Nucleus accumbens (tissue), 56 donors: ENCODE measurements at places on chromosomes 16 and 17.

DNA sequence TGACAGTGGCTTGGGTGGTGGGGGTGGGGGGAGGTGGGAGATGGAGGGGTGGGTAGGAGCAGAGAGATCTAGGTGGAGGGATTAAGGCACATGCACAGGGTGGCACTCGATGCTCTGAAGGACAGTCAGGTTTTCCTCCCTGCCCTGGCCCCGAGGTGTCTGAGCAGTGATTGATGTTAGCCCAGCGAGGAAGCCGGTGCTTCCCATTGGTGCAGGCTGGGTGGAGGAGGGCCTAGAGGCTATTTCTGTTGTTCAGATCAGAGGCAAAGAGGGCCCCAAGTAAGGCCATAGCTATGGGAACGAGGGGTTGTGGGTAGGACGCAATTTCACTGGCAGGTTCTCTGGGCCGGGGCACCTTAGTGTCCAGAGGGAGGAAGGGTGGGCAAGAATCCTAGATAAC is 23.1 kb downstream of the CACNA1G start:
- DNase-seq: no peak

DNA sequence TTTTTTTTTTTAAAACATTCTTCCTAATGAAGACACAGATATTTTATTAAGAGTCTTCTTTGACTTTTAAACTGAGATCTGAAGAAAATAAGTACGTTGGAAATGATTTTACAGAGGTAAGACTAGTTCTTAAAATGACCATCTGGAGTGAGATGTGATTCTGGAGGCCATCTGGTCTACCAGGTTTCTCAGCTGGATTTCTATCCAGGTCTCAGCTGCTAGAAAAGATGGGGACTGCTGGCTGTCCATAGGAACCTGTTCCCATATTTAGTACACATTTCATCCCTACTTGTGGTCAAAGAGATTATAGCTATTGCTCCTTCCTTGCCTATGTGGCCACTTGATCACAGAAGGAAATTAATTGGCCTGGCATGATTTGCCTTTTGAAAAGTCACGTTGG is 12.2 kb downstream of the PMFBP1 start:
- DNase-seq: no peak

DNA sequence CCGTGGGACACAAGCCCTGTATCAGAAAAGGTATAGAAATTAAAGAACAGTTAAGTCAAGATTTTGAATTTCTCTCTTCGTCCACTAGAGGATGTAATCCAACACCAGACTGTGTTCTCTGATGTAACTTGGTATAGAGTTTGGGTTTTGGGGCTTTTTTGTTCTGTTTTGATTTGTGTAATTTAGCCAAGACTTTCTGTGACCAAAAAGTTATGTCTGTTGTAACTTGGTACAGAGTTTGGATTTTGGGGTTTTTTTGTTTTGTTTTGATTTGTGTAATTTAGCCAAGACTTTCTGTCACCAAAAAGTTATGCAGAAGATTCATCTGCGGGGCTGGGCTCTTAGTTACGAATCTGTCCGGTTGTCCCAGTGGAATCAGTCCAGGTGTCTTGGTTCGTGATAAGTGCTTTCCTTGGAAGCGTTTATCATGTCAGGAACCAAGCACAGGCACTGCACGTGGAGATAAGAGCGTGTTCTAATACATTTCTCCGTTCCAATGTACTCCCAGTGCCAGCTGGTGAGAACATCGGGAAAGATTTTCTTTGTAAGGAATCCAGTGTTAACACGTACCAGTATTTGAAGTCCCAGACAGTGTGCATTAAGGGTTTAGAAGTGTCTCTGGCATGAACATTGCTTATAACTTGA is 44.1 kb upstream of the SEC14L1 start:
- no peak for DNase-seq

GRCh38 chr16:23765933-23766332 is 11.1 kb downstream of the CHP2 start:
- no peak for DNase-seq

DNA sequence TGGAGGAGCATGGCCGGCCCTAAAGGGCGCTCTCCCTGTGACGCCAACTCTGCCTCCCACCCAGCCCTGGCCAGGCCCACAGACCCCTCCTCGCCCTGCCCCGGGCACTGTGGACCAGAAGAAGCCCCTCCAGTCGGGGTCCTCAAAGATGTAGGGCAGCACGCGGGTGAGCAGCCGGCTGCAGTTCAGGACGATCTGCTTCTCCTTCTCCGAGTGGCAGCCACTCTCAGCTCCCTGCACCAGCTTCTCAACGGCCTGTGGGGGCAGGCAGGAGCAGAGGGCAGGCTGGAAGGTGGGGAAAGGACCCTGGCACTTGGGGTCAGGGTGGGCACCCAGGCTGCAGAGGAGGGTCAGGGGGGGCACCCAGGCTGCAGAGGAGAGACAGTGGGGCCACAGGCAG is 8.9 kb downstream of the HID1 start:
- DNase-seq: no peak

DNA sequence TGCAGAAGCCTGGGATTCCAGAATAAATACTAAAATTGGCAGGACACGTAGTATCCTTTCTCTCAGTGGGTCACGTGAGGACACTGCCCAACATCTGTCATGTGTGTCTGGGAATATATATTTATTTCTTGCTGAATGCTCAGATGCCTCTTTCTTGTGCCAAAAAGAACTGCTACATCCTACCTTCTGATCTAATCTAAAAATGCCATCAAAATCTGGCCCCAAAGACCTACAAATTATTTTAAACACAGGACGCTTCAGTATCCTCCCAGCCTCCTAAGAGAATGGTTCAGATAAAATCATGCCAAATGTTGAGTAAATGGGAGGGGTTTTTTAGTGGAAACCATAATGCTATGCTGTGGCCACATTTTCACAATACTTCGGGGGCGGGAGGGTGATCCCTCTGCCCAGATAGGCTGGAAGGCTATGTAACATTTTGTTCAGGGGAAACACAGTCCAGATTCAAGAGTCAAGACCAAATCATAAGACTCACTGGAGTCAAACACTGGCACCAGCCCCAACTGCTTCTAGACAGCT is 22.9 kb upstream of the CORO6 start:
- DNase-seq: no peak

GRCh38 chr16:383326-384051 is 1.7 kb upstream of the PGAP6 start:
- no peak for DNase-seq

DNA sequence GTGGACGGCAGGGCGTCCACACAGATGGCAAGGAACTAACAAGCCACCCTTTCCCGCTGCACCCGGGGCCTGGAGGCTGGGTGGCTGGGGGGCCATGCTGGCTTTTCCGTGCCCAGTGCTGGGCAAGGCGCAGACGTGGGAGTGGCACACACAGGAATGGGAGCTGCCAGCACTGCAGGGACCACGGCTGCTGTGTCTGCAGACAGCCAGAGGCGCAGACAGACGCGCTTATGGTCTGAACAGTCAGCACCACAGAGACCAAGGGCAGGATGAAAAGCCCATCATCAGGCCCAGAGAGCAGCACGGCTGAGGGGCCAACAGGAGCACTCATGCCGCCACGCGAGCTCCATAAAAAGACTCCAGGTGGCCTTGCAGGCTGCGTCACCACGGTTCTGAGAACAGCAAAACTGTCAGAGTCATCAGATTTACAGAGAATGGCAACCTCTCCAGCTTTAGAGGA is 24.0 kb downstream of the PDIA2 start:
- no peak for DNase-seq

GRCh38 chr16:87108941-87109340 is 208.3 kb downstream of the C16orf95 start:
- no peak for DNase-seq

DNA sequence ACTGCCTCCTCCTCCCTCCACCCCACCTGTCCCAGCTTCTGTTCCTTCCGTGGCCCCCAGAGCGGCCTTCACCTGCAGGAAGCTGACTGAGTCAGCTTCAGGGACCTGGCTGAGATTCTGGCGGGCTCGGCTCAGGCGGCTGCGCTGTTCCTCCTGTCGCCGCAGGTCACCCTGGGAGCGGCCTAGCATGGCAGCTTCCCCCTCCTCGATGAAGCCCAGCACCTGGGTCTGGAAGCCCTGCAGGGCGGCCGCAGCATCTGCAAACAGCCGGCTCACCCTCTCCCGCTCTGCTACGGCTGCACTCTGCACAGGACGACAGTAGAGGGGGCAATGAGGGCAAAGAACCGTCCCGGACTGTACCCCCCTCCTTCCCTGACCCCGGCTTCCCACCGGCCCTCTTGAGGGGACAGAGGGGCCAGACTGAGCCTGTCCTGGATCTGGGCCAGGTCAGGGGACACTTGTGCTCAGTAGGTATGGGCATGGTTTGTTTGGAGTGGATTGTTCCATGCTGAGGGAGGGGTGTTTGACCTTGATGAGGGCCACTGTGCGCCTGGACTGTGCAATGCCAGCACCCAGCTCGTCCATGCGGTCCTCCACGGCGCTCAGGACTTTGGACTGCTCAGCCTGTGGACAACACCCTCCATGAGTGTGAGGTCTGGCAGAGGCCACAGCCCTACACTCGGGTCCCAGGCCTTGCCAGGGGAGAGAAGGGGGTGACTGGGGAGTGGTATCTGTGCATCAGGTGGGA is 2.0 kb downstream of the TRIM47 start:
- DNase-seq: no peak

- DNase-seq: no peak
Measured at GRCh38 chr16:73020409-73020884, 27.5 kb downstream of the ZFHX3 start.

- no peak for DNase-seq
Measured at GRCh38 chr17:39981766-39982375, 1.3 kb downstream of the PSMD3 start.

DNA sequence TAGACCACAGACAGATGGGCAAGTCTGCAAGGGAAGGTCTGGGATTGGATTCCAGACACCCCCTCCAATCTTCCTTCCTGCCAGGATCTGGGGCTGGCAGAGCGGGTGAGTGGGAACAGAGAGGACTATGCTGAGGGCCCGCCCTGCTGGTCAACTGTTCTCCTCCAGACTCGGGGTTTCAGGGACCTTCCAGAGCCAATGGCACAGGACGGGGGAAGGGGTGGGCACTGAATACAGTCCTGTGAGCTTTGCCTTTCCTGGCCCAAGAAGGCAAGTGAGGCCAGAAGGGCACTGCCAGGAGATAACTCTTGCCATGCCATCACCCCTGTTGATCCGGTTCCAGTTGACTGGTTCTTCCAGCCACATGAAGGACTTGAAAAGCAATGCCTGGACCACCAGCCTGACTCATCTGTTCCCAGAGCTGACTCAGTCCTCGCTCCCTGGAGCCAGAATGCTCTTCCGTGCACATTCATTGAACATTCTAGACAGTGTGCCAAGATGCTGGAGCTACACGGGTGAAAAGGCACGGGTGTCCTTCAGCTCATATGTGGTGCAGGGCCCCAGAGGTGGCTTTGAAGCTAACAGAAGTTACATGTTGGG is 533 bp upstream of the MEFV start:
- DNase-seq: no peak

GRCh38 chr17:50055055-50055425 is 870 bp upstream of the ITGA3 start:
- DNase-seq: peak; percentile 13

- DNase-seq: no peak
Measured at GRCh38 chr17:72193391-72194106, 72.7 kb downstream of the SOX9 start.

GRCh38 chr16:62545039-62545438 is 508.8 kb upstream of the CDH8 start:
- no peak for DNase-seq

- DNase-seq: no peak
Measured at GRCh38 chr17:75712446-75712845, 8.8 kb upstream of the ITGB4 start.

DNA sequence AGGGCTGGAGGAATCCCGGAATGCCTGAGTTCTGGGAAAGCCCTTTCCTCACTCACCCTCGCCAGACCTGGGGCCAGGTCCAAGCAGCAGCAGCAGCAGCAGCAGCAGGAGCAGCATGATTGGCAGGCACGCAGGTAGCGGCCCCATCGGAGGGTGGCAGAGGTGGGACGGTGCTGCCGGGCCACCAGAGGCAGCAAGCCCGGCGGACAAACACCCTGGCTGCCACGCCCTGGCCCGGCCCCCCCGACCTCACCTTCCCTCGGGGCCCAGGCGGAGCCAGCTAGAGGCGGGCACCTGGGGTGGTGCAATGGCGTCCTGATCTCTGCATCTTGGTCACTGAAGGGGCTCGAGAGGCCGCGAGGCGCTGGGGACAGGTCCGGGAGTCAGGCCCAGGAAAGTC is 122.4 kb downstream of the LAT start:
- no peak for DNase-seq

DNA sequence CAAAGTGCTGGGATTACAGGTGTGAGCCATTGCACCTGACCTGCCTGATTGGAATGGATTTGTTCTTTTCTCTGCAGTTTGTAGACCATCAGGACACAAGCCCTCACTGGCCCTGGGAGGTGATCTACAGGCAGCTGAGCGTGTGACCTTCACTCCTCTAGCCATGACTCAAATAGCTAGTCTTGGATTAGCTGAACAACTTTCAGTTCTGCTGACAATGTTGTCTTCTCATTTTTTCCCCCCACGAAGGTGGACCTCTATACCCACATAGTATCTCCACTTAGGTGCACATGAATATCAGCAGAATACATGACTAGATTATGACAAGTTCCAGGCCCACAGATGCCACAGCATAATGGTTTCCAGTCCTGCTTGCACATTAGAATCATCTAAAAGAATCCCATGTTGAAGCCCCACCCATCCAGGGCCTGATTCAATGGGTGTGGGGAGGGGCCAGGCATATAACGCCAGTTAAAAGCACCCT is 36.8 kb downstream of the HS3ST3B1 start:
- no peak for DNase-seq

DNA sequence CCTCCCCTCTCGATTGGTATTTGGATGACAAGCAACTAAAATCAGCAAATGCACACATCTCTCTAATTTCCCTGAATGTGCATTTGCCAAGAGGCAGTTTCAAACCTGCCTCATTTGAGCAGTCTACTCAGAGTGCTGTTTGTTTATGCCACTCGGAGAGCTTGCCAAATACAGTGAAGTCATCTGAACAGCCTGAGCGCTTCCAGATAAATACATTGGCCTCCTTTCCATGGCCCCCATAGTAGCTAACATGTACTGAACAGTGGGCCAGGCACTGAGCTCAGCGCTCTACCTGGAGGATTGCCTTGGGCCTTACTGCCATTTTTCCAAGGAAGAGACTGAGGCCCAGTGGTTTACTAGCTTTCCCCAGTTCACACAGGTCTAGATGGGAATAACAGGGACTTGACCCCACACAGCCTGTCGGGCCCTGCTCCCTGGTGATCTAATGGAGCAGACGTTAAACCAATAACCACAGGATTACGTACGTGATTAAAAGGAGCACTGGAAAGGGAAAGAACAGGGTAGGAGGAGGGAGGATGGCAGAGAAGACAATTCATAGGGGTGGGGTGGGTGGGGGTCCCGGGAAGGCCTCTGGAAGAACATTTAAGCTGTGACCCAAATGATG is 18.7 kb upstream of the ANKRD40CL start:
- peak; percentile 54 for DNase-seq

- DNase-seq: no peak
Measured at GRCh38 chr17:17612085-17613022, 20.8 kb upstream of the PEMT start.

DNA sequence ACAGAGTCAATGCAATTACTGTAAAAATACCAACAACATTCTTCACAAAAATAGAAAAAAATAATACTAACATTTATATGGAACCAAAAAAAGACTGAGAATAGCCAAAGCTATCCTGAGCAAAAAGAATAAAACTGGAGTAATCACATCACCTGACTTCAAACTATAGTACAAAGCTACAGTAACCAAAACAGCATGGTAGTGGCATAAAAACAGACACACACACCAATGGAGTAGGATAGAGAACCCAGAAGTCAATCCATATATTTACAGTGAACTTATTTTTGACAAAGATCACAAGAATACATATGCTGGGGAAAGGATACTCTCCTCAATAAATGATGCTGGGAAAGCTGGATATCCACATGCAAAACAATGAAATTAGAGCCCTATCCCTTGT is 84.2 kb downstream of the CEP112 start:
- DNase-seq: no peak

- no peak for DNase-seq
Measured at GRCh38 chr16:11232302-11232851, 23.6 kb downstream of the SOCS1 start.
